IMR-90 (cell line): ENCODE measurements at places on chromosomes 7 and 10. TPM values are rescaled to one million over a fixed set of nuclear protein-coding genes. Genes with fewer than 3 reads are reported as not detected.

GRCh38 chr10:127157506-127158200, 38.7 kb downstream of the INSYN2A start:
- no peaks in the 10 kb centered on the region for H3K36me3 ChIP-seq
- H3K4me3 ChIP-seq: no peak overlapping the region
- H3K27ac ChIP-seq: no peak overlapping the region
- no peaks in the 10 kb centered on the region for H3K27me3 ChIP-seq
- H3K4me1 ChIP-seq: peaks cover 10% of the 10 kb centered on the region

DNA sequence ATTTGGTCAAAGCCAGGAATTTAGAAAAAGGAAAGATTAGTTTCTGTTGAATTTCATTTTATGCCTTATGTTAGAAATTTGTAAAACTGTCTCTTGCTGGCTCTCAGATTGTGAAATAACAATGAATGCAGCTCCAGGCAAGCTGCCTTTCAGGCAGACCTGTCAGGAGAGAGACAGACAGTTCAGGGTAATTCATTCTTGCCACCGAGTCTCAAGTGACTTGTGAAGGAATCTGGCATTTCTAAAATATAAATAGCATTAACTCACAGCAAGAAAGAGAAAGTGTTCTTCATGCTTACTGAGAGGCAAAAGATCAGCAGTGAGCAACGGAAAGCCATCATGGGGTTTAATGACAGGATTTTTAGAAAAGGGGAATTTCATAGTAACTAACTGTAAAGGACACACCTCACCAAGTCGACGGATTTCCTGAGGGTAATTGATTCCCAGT, 442.3 kb upstream of the AKR1E2 start:
- DNase-seq: peak; percentile 16
- peak overlapping the region; percentile 18; the same call in 1 of the 2 replicates for H3K4me3 ChIP-seq
- no peaks in the 10 kb centered on the region for H3K27me3 ChIP-seq
- H3K36me3 ChIP-seq: no peaks in the 10 kb centered on the region
- peak overlapping the region; percentile 73; the same call in 1 of the 2 replicates for H3K27ac ChIP-seq

- no peak for DNase-seq
- H3K27ac ChIP-seq: no peak overlapping the region
- peaks cover 12% of the 10 kb centered on the region for H3K27me3 ChIP-seq
- no peaks in the 10 kb centered on the region for H3K4me1 ChIP-seq
- no peak overlapping the region for H3K4me3 ChIP-seq
Observed at GRCh38 chr7:27409776-27410175, 167.2 kb downstream of the EVX1 start.

DNA sequence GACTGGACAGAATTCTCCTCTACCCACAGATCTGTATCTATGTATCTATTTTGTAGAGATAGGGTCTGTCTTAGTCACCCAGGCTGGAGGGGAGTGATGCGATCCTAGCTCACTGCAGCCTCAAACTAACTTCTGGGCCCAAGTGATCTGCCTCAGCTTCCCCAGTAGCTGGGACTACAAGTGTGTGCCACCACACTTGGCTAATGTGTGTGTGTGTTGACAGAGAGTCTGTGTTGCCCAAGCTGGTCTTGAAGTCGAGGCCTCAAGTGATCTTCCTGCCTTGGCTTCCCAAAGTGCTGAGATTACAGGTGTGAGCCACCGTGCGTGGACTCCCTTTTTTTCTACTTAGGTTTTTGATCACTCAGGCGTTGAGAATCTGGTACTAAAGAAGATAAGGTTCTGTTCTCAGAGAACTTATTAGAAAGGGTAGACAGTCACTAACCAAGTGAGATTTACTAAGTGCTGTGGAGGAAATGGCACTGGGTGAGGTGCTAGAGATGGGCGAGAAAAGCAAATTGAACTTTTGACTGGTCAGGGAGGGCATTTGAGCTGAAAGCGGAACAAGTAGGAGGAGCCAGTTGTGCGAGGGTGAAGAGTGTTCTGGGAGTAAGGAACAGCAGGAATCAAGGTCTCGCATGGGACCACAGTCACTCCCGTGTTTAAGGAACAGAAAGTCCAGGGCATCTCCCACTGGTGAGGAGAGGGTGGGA, 18.0 kb downstream of the NDUFB2 start:
- no peak overlapping the region for H3K27ac ChIP-seq
- no peaks in the 10 kb centered on the region for H3K4me1 ChIP-seq
- H3K36me3 ChIP-seq: peaks cover 5% of the 10 kb centered on the region; the same call in 1 of the 2 replicates
- H3K4me3 ChIP-seq: no peak overlapping the region
- no peak for DNase-seq
- H3K27me3 ChIP-seq: no peaks in the 10 kb centered on the region

CFTR gene
- under 0.01 and 0.18 TPM in 2 replicates for total RNA-seq

LAMB1 gene
- total RNA-seq: 117 TPM in 2 replicates
